ENCODE measurements at places on chromosomes 6 and 20.
A peak's percentile ranks its signal among the peaks of the same experiment; 100 is the strongest.

GRCh38 chr6:80540700-80541099 is 434.2 kb downstream of the BCKDHB start:
- no peak for DNase-seq

DNA sequence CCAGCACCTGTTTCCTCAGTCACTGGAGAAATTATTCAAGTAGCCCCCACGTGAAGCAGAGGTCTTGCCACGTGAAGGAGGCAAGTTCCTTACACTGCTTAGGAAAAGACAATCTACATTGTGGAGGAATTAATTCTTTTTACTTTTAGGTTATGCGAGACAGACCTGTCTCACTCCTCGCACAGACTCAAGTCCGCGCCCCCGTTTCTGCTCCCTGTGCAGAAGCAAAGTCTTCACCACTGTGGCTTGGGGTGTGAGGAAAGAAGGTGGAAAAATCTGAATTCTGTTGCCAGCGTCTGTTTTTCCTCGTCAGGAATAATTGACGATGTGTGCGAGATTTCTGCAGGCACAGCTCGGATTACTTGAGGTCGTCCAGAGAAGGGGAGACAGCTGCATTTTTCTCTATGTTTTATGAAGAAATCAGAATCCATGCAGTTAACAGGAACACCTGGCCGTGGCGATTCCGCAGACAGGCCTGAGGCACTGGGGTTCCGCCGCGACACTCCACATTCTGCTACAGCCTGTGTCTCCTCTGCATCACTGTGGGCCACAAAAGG is 185.1 kb downstream of the SMOC2 start:
- no peak for DNase-seq

GRCh38 chr6:122696853-122697252 is 82.7 kb upstream of the FABP7 start:
- no peak for DNase-seq

- no peak for DNase-seq
Observed at GRCh38 chr20:47574616-47575364, 73.1 kb downstream of the NCOA3 start.

- no peak for DNase-seq
Observed at GRCh38 chr6:96947055-96947454, 22.5 kb downstream of the KLHL32 start.

DNA sequence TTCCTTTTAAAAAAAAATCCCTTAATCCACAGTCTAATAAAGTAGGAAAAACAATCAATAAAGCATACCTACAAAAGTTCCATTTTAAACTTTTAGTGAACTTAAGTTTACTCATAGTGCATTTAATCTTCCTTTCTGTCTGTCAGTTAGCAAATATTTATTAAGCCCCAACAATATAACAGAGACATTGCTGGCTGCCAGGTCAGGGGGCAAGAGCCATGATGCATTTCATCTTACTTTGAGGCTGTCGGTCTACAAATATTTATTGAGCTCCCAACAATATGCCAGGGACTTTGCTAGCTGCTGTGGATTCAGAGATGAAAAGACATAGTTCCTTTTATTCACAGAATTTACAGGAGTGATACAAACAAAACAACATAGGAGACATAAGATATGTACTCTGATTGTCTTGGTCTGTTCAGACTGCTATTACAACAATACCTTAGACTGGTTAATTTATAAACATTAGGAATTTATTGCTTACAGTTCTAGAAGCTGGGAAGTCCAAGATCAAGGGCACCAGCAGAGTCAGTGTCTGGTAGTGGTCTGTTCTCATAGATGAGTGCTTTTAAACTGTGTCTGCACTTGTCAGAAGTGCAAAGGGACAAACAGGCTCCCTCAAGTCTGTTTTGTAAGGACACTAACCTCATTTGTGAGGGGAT is 118.6 kb downstream of the PLCB1 start:
- no peak for DNase-seq

GRCh38 chr6:42354702-42355101 is 97.0 kb downstream of the TRERF1 start:
- no peak for DNase-seq

- no peak for DNase-seq
Observed at GRCh38 chr20:48771542-48771941, 56.3 kb downstream of the PREX1 start.

DNA sequence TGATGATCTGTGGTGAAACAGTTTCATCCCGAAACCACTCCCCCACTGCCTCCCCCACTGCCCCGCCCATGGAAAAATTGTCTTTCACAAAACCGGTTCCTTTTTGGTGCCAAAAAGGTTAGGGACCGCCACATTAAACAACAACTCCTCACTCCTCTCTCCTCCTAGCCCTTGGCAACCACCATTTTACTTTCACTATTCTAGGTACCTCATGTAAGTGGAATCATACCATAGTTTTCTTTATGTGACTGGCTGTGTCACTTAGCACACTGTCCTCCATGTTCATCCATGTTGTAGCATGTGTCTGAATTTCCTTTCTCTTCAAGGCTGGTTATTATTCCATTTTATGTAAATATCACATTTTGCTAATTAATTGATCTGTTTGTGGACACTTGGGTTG is 99.3 kb downstream of the UTRN start:
- no peak for DNase-seq

DNA sequence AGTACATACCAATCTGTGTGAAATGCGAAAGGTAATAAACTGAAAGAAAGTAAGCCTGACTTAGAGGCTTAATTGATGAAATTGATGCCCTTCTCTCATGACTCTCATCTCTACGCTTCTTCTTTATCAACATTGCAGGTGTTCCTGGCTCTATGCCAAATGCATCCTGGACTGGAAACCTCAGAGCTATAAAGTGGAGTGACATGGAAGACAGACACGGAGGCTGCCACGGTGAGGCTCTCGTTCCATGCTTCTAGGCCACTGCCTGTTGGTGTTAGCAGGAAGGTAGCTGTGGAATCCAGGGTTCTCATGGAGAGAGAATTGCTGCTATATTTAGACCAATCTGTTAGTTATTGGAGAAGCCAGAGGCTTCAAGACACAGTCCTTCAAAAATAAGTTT is 73.2 kb downstream of the C6orf52 start:
- DNase-seq: no peak

DNA sequence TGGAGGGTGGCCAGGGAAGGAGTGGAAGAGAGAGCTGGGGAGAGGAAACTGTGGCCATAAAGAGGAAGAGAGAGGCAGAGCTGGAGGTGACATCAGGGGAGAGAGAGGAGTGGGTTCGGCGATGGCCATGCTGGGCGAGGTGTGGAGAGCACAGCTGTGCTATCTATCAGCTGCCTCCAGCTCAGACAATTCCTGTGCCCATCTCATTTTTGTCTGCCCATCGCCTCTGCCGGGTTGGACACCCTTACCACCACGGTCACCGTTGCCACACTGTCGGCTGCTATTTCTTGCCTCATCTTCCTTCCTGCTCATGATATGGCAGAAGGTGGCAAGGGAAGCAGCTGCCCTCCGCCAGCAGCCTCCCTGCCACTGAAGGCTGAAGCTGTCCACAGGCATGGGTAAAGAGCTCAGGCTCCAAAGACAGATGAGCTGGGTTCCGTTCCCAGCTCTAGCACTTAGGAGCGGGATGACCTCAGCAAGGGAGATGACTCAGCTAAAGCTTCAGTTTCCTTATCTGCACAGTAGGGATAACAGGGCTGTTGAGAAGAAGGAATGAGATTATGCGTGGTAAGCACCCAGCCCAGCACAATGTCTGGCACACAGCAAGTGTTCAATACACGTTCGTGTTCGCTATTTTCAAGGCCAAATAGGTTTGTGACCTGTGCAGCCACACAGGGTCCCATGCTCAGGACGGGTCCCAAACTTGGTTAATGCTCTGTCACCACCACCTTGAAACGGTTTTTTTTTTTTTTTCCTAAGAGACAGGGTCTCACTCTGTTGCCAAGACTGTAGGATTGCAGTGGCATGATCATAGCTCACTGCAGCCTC is 21.9 kb upstream of the TAF8 start:
- no peak for DNase-seq

GRCh38 chr6:107198631-107199416 is 83.5 kb upstream of the BEND3 start:
- no peak for DNase-seq

GRCh38 chr6:155011809-155012291 is 16.7 kb downstream of the TIAM2 start:
- DNase-seq: no peak

DNA sequence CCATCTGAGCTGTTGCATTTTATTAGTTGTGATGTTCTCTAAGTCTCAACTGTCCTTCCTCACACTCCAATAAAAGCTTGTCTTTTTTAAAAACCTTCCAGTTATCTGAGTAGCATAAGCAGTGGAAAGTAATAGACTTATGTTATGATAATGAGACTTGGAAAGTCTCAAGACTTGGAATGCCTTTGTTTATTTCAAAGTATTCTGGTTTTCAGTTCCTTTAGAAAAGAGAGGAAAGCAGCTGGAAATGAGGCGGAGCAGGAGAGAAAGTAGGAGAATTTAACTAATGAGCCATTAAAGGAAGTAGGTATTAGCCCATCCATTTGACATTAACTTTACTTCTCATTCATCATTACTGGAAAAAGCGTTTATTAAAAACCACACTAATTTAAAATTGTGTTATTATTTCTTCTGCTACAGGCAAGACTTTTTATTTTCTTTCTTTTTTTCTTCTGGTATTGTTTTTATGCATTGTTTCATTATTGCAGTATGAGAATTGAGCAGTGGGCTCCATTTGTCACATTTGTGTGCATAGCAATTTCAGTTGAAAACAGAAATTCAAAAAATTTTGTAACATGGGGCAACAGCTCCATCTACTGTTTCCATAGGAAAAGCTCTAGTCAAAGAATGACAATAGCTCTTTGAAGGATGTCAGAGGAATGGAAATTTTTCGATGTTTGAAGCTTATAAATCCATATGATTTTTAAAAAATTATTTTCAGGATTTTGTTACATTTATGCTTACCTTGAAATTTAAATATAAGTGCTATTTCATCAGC is 194.8 kb downstream of the COL9A1 start:
- peak; percentile 24 for DNase-seq

DNA sequence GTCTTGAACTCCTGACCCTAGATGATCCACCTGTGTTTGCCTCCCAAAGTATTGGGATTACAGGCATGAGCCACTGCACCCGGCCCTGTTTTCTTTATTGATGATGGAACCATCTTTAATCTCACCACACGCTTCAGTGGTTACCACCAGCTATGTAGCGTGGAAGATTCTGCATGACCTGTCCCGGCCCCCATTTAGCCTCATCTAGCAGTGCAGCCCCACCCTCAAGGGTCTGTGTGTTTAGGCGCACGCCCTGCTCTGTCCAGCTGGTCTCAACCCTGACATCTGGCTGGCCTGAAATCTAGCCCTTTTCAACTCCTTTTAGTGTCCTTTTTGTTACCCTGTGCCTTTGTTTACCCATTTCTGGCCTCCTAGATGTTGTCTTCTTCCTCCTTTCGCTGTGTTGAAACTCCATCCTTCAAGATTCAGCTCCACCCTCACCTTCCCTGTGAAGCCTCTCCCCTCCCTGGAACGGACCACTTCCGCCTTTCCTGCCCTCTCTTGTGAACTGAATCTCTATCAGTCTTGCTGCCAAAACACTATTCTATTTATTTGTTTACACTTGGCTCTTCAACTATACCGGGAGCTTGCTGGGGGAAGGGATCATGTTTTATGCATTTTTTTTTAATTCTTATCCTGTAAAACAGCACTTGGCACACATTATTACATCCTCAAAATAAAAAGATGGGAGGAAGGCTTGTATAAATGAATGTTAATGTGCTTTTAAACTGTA is 101.0 kb upstream of the MTHFD1L start:
- no peak for DNase-seq

GRCh38 chr6:136921936-136922684 is at the start of gene SLC35D3:
SLC35D3 (plus strand) TSS chr6:136922301; CDS start chr6:136922429, 128 bp downstream.
- peak; percentile 43 for DNase-seq

GRCh38 chr6:15260099-15260821 is 14.4 kb downstream of the JARID2 start:
- DNase-seq: no peak

DNA sequence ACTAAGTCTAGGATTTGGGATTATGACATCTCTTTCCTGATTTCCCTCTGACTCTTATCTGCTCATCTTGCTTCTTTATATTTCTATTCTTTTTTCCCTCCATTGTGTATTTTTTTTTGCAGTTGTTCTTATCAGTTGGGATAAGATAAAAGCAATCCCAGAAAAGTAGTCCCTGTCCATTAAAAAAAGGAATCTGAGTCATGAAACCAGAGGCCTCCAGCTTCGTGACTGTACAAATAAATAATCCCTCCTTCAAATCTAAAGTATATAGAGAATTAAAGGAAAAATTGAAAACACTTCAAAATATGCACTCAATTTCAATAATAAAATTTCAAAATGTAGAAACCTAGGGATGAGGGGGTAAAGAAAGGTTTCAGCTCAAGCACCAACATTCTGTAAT is 317.8 kb upstream of the NT5E start:
- no peak for DNase-seq

- DNase-seq: no peak
Observed at GRCh38 chr6:14231501-14232280, 114.1 kb downstream of the CD83 start.

DNA sequence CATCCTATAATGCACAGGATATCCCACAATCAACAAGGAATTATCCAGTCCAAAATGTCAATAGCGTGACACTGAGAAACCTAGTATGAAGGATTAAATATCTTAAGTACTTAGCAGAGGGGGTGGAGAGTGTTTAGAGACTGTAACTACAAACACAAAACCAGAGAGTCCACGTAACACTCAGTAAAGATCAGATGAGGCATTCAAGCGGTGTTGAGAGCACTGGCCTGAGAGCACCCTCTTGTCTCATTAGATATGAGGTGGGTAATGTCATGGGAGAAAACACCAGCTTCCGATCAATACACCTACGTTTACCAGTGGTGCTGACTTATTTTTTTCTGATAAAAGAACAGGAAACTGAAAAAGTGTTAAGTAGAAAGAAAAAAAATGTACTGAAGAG is 2.3 kb downstream of the FAM184A start:
- DNase-seq: no peak

GRCh38 chr20:49563015-49563980 is 4.6 kb downstream of the PTGIS start:
- no peak for DNase-seq

- DNase-seq: no peak
Observed at GRCh38 chr6:52509281-52510212, 67.3 kb downstream of the TRAM2 start.

DNA sequence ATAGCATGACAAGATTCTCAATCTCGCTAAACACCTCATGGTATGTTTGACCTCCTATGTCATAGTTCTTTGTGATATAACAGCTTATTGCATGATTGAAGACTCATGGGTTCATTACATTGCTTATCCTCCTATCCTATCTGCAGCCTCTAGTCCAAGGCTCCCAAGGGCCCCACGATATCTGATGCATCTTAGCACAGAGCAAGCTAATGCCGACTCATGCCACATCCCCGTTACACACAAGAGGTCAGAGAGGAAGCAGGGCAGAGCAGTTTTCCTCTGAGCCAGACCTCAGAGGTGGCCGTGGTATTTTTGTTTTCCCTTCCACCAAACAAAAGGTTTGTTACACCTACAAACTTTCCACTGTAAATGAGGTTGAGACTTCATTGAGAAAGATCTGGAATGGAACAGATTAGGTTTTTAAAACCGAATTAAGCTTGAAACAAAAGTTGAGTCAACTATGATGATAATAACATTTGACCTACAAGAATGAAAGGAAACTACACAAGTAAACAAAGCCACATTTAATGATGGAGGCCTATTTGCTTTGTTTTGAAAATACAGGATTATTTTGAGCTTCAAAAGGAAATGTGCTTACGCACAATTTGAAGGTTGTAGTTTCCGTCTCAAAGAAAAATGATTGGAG is 133.9 kb upstream of the MYLIP start:
- DNase-seq: no peak
